Psoas muscle (tissue), 8 donors: ENCODE measurements at places on chromosomes 5 and 9. TPM values are rescaled to one million over a fixed set of nuclear protein-coding genes. Genes with fewer than 3 reads are reported as not detected.
A peak's percentile ranks its signal among the peaks of the same experiment; 100 is the strongest.

BARHL1 gene
- total RNA-seq: not detected

DNA sequence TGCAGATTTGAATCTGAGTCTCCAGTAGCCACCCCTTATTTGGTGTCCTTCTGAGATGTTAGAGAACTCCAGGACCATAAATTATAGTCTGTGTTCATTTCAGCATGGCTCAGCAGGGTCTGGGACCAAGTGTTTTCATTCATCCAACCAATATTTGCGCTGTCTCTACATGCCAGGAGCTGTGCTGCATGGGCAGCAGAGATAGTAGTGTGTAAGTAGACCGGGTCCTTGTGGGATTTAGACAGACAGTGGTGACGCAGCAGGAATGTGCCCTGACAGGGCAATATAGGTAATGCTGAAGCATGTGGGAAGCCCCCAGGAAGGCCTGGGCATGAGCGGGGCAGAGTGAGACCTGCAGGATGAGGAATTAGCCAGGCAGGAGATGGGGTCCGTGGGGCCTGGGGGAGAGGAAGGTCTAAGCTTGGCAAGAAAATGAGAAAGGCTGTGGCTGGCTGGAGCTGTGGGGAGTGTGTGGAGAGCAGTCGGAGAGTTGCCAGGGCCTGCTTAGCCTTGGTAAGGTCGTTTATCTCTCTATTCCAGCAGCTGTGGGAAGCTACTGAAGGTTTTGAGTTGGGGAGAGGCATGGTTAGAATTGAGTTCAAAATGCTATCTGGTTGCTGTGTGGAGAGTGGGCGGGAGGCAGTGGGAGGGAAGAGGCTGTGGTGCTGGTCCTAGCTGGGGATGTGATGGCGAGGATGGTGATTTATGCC is 16.8 kb downstream of the STXBP1 start:
- no peaks in the 10 kb centered on the region for H3K36me3 ChIP-seq
- DNase-seq: no peak
- peaks cover 11% of the 10 kb centered on the region for H3K4me1 ChIP-seq
- H3K27ac ChIP-seq: no peak overlapping the region
- no peaks in the 10 kb centered on the region for H3K27me3 ChIP-seq
- H3K4me3 ChIP-seq: no peak overlapping the region

KIF12 gene
- not detected for total RNA-seq

TRIM14 gene
- 0.79 TPM for total RNA-seq

DNA sequence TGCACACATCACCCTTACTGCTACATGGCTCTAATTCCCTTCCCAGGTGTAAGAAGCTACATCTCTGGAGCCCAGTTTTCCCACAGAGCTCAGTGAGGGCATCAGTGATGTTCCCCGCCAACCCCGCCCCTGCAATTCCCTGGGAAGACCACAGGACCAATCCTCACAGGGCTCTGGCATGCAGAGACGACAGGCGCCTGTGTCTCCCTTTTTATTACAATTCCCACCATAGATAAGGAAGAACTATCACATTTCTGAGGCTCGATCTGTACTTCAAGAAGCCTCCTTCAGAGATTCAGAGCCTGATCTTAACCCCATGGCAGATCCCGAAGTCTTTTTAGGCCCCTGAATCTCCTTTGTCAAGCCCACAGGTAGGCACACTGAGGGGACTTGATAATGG is at the start of gene OR1L6:
OR1L6 (plus strand) TSS at position 301 of the 400 bp plus-strand sequence. CDS start 7,545 bp downstream, outside the sequence.
- H3K27ac ChIP-seq: no peak within 1 kb of the TSS
- DNase-seq: no peak
- no peak within 1 kb of the TSS for H3K4me3 ChIP-seq
- H3K36me3 ChIP-seq: no peaks in the 10 kb centered on the region
- no peaks in the 10 kb centered on the region for H3K27me3 ChIP-seq
- H3K4me1 ChIP-seq: no peaks in the 10 kb centered on the region

CKMT2 gene
- 907 TPM for total RNA-seq

DNA sequence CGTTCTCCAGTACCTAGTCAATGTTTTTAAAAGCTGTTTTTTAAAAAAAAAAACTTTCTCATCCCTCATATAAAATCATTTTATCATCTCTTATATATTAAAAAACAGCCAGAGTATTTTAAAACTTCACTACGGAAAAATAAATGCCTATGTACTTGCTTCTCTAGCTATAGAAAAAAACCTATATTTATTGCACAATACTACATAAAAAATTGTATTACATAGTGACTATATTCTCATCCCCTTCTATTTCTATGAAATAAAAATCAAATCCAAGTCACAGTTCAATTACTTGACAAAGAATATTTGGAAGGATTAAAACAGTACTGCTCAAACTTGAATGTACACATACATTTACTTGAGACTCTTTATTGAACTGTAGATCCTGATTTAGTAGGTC is 56.7 kb downstream of the RICTOR start:
- no peaks in the 10 kb centered on the region for H3K36me3 ChIP-seq
- H3K27me3 ChIP-seq: no peaks in the 10 kb centered on the region

- H3K27ac ChIP-seq: peak overlapping the region; percentile 66
- no peaks in the 10 kb centered on the region for H3K27me3 ChIP-seq
- peaks cover 26% of the 10 kb centered on the region for H3K4me1 ChIP-seq
- no peaks in the 10 kb centered on the region for H3K36me3 ChIP-seq
- H3K4me3 ChIP-seq: no peak overlapping the region
Measured at GRCh38 chr5:74262544-74263207, 377.9 kb downstream of the ENC1 start.
